ENCODE measurements at places on chromosomes 5 and 9.

GRCh38 chr9:115445655-115446054 is 327.7 kb upstream of the TNC start:
- no peak for DNase-seq

DNA sequence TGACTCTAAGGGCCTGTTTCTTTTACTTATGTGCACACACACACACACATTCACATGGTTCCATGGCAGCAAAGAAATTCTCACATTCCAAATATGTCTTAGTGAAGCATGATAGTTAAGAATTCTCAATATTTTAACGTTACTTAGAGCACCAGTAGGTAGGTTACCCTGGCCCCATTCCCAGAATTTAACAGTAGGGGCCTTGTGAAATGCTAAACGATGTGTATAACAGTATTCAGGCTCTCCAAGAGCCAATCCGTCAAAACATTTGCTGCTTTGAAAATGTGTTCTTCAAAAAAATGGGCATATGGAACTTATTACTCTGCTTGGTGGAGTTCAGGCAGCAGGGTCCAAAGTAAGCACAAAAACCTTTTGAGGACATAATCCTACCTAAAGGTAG is 93.7 kb upstream of the DAB2 start:
- DNase-seq = no peak

DNA sequence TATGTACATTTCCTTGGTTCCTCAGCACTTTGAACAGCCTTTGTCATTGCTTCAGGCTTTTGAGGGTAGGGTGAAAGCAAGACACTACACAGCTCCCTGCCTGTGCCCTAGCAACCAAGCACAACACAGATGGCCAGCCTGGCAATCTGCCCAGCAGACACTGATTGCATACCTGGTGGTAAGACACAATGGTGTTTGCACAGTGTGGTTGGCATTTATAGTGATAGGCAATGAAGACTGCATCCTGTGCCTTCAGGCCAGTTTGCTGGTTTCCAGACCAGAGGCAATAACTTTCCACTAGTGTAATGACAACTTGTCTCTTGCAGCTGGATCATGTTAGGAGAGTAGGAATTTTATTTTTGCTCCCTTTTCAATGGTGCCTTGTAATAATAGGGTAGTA is 144.5 kb upstream of the TNC start:
- DNase-seq = no peak

GRCh38 chr5:73606206-73606753 is 19.7 kb upstream of the ARHGEF28 start:
- no peak for DNase-seq

- peak; percentile 23 for DNase-seq
These were observed 59.7 kb upstream of the TRPC7 start for GRCh38 chr5:136424835-136425584.

DNA sequence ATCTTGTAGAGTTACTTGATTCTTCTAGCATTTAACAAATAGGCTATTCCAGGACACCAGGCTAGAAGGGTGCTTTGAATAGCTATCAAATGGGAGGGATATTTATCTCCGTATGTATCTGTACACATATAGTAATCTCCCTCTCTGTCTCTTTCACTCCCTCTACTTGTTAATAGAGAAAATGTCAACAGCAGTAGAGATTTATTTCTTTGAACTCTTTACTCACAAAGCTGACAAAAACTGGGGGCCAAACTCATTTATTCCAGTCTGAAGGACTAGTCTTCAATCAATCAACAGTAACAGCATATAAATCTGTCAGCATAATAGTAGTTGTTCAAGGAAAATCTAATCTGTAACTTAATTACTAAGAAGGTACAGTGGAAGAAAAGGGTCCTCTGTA is 78.2 kb upstream of the FER start:
- DNase-seq = no peak

GRCh38 chr9:111897601-111898137 is 1.1 kb downstream of the UGCG start:
- DNase-seq = peak; percentile 11

DNA sequence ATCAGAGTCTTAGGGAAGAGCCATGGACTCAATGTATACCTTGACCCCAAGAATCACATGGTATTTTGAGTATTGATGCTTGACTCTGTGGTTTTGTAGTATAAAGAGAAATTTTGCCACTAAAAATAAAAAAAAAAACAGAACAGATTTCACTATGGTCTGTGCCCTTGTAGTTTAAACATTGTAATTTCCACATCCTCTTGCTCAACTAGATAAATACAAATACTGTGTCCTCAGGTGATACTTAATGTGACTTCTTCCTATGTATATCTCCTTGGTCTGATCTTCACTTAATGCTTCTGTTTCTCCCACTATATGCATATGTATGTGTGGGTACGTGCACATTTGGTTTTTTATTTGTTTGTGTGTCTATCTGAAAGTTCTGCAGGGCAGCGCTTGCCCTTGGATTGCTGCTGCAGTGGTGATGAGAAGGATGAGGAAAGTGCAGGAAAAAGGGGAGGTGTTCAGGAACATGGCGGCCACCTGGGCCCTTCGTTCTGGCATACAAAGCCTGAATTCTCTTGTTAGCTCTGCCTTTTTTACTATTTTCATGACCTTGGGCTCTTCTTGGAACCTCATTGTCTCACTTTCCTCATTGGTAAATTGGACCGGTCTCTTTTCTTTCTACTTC is 222.2 kb downstream of the MAST4 start:
- no peak for DNase-seq

DNA sequence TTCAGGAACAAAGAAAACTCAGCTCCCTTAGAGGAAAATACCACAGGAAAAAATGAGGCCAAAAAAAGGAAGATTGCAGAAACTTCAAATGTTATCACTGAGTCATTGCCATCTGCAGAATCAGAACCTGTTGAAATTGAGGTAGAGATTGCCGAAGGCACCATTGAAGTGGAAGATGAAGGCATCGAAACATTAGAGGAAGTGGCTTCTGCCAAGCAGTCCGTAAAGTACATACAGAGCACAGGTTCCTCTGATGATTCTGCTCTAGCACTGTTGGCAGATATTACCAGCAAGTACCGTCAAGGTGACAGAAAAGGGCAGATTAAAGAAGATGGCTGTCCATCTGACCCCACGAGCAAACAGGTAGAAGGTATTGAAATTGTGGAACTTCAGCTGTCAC is 30.8 kb upstream of the NIM1K start:
- peak; percentile 17 for DNase-seq

DNA sequence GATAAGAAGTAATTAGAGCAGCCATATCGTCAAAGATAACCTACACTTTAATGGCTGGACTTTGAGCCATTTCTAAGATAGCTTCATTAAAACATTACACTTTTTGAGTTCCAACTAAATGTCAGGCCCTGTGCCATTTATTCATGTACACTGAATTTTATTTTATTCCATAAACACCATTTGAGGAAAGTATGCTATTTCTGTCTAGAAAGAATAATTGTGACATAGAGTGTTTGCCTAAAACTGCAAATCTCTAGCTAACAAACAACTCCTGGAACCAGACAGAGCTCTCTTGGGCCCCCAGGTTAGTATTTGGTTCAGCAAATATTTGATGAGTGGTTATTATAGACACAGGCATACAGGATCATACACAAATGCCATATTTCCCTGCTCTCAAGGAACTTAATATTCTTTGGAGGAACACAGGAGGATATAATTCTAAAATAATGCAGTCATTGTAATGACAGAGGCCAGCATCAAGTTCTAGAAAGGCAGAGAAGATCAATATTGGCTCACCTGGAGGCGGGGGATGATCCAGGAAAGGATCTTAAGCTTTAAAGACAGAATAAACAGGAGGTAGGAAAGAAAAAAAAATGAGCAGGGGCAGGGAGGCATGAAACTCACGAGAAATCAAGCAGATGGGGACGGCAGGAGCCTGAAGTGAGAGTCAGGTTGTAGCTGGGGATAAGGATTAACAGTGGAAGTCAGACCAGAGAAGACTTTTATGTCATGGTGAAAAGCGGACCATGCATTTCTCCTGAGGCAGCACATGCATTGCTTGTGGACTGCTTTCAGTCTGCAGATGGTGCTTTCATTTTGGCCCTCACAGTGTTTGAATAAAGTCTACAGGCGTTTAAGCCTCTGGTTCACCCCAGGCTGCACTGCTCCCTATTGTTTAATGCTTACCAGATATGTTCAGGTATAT is 127.7 kb downstream of the GCNT1 start:
- no peak for DNase-seq

GRCh38 chr5:123181394-123181801 is 92.4 kb downstream of the PRDM6 start:
- no peak for DNase-seq

- DNase-seq = no peak
These were observed 46.3 kb upstream of the TDRD7 start for GRCh38 chr9:97365634-97366033.

- DNase-seq = no peak
These were observed 16.2 kb downstream of the ANKS6 start for GRCh38 chr9:98780059-98780749.

DNA sequence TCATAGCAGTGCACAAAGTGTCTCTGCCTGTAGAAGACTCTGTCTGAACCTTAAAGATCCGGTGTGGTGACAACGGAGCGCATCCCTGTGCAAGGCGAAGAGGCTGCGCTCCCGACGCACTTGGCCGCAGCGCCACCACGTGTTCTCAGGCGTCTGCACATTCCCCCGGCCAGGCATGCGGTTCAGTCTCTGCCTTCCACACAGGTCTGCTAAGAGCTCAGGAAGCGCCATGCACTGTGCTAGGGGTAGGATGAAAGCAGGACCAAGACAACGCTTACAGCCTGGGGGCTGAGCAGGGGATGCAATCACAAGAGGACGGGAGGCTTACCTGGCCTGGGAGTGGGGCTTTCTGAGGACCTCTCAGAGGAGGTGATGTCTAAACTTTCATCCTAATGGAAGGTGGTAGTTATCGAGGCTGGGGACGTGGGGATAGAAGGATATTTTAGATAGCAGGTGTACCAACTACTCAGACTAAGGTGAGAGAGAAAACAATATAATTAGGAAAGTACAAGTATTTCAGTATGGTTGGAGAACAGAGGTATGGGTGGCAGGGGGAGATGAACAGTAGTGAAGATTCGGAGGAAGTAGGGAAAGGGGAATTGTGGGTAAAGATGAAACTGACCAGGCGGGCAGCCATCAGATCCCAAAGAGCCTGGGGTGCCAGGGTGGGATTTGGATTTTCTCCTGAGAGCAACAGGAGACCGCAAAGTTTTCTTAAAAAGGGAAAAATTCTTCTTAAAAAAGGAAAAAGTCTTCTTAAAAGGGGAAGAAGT is 13.3 kb downstream of the CAPSL start:
- peak; percentile 85 for DNase-seq

DNA sequence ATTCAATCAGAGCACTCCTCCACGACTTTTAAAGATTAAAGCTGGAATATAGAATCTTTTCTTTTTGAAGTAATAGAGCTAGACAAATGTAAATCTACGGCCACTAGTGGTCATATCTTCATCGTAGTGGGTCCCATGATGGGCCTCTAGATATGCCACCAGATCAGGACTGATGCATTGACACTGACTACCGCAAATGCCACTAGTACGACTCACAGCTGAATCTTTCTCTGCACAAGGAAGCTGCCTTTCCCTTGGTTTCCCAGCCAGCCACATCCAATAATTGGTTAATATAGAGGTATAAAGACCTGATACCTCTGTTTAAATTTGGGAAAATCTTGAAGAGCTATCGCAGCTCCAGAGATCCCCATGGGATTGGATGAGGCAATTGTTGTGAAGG is 37.8 kb upstream of the ADRB2 start:
- no peak for DNase-seq

GRCh38 chr9:83322438-83322837 is 215.8 kb downstream of the FRMD3 start:
- DNase-seq = no peak

DNA sequence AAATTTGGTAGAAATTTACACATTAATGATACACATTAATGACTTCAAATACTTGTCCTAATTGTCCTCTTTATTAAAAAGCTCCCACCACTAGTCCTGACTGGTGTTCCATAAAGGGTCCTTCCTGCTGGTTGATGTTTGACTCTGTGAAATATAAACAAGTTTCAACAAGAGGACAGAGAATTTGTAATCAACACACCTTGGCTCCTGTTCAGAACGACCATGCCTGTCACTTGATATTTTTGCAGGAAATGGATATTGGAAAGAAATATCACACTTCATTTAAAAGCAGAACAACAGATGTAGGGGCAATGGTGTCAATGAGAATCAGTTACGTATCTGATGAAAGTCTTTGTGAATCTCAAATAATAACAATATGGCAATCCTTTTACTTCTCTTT is 211.7 kb downstream of the ENC1 start:
- no peak for DNase-seq

DNA sequence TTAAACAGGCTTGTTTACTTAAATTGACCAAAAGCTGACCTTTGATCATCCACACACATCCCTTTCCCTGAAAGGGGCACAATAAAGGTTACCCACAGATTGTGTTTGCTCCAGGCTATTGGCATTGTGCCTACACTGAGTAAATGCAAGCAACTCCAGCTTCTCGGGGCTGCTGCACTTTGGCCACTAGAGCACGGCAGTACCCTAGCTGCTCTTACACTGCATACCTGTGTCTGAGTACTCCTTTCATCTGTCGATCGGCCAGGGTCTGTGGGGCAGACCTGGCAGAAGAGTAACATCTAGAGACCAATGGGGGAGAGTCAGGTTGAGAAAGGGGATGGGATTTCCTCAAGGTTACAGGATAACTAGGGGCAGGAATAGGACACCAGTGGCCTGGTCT is 281.9 kb upstream of the NMUR2 start:
- no peak for DNase-seq

GRCh38 chr5:177491429-177491945 is 5.9 kb downstream of the PDLIM7 start:
- peak; percentile 25 for DNase-seq

- DNase-seq = no peak
These were observed 23.2 kb downstream of the DOCK8 start for GRCh38 chr9:237858-238345.

DNA sequence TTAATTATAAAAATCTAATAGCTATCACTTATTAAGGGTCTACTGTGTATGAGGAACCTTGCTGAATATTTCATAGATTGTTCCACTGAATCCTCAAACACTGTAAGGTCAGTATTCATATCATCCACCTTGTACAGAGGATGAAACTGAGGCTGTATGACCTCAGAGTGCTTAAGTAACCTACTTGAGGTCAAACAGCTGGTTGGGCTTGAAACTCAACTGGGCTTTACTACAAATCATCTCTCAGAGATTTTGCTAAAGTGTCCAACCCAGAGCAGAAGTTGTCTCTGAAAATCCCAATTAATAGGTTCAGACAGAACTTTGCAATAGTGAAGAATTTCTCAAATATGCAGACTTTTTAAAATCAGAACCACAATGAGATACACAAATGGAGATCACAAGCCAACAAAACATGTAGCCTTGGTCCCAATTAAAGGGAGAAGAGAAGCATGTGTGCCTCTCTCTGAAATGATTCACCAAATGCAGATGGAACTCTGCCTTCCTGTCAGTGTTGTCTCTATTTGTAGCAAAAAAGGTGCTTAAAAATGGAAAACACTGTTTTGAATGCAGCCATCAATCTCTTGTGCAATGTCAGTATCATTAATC is 131.4 kb downstream of the FAM114A2 start:
- no peak for DNase-seq

DNA sequence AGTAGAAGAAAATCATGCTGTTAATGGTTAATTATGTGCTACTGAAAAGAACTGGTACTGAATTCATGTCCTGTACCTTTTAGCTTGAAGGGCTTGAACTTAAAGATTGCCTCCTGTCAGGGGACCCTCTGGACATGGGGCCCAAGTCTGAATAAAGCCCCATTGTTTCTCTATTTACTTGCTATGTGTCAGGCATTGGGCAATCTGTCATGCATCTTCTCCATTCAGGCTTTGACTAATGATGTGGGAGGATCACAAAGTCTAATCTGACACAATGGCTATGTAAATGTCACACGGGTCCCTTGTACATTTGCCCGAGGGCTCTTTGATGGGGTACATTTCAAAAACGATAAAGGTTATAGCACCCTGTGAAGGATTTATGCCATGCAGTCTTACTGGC is 64.0 kb upstream of the TUSC1 start:
- no peak for DNase-seq
